ENCODE measurements at places on chromosomes 5 and 9. TPM values are rescaled to one million over a fixed set of nuclear protein-coding genes. Genes with fewer than 3 reads are reported as not detected.

DNA sequence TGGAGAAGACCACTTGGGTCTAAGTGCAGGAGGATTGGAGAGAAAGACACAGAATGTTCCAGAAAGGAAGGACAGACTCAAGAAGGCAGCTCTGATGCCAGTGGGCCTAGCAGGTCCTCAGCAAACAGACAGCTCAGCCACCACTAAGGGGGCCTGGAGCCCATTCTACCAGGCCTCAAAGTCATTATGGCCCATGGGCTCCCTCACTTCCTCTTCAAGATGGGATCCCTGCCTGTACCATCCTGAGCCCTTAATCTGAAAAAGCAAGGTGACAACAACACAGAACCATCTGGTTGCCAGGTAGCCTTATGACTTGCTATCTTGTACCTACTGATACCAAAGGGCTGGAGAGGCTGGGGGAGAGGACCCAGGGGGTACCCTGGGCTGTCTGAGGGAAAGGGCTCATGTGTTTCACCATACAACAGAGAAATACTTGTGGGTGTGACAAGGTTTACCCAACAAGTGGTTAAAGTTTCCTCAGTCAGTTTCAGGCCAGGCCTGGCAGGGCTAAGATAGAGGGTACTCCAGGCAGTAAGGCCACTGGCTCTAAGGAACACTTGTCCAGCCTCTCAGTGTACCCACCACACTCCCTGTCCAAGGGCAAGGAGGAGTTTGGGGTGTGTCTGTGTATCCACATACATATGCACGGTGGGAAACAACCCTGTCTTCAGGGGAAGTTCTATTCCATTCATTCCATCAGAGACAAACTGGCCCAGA lies 30.7 kb downstream of the TCF7 start:
- no peak for DNase-seq

GRCh38 chr5:71834601-71835000 lies 115.5 kb downstream of the CARTPT start:
- DNase-seq, result no peak

DNA sequence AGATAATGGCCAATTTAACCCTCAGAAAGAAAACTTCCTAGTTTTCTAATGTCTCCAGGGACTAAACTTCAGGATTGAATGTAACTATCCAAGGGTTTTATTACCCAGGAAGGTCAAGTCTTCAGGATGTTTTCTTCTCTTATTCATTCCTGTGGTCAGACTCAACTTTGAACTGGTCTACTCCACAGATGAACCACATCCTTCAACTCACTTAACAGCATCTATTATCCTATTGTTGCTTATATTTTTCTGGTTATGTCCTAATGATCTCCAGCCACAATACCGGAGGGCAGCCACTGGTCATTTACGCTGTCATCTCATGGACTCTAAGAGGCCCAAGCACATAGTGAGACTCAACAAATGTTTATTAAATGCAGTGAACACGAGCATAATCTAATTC lies 47.2 kb upstream of the LIFR start:
- DNase-seq, result no peak

DNA sequence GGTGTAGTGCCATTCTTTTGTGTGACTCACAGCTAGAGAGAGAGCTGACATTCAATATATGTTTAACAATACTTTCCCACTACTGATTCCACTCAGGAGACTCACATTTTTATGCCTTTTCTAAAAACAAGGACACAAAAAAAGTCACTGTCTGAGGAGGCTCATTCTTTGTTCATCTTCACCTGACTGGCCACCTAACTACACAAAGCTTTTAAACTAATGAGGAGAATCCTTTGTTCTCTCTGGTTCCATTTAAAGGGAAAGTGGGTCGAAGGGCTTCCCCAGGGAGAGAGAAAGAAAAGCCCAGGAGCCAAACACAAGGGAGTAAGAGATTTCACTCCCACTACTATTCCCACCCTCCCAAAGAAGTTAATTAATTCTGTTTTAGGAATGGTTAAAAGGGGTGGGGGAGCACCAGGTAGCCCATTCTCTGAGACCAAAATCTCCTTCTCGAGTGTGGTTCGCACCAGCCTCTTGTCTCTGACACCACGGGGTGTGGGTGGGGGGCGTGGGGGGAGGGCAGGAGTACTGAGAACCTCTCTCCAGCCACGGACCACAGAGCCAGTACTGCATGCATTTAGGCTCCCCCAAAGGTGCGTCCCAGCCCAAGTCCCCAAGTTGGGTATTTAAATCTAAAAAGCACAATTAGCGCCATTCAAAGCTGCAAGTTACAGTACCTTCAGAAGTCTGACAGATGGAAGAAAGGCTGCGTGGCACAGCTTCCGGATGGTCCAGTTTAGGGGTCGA lies 747 bp downstream of the TRPM3 start:
- DNase-seq, result no peak

DIRAS2 gene
- not detected for total RNA-seq

ZNF483 gene
- 19.6 TPM for total RNA-seq

VCAN gene
- 0.46 TPM for total RNA-seq

DNA sequence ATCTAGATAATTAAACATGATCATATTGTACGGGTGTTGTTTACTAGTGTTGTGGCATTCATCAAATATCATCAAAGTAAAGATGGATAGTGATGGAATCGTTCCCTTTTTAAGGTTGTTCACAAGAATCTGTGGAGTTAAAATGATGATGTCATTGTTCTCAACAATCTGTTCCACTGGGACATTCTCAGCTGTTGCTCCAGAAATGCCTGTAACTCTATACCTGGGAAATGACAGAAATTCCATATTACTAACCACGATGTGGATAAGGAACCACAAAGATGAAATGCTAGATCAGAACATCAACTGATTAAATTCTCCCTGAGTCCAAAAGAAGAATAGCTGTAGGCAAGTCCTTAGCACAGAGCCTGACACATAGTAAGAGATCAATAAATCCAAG lies 38.0 kb downstream of the RIGI start:
- no peak for DNase-seq

GRCh38 chr5:147349241-147349640 lies 114.4 kb downstream of the STK32A start:
- no peak for DNase-seq

ALAD gene
- total RNA-seq, result 11.2 TPM

TRIM36 gene
- not detected for total RNA-seq

STXBP1 gene
- 8.9 TPM for total RNA-seq

DNA sequence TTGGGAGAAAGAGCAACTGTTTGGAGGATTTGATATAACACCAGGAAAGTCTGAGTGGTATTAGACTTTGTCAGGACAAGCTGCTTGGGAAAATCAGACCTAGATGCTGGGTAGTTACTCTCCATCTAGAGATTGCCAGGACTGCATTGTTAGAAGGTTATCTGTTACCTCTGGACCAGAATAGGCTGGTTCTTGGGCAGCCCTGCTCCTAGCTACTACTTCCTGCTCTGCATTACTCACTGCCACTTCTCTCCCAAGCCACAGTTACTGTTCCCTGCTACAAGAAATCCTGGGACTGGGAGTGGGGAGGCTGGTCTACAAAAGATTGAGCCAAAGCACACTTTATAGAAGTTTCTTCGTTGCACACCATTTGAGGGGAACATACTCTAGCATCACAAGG lies 95.5 kb upstream of the KCNN2 start:
- no peak for DNase-seq

- DNase-seq, result no peak
Measured at GRCh38 chr9:137721899-137722298, 103.1 kb downstream of the EHMT1 start.

CLTA gene
- total RNA-seq, result 39.1 TPM

LPCAT1 gene
- 29.1 TPM for total RNA-seq

- no peak for DNase-seq
Measured at GRCh38 chr9:37220971-37221370, 100.6 kb downstream of the ZCCHC7 start.

QSOX2 gene
- total RNA-seq, result 14.2 TPM

IFNA2 gene
- total RNA-seq, result not detected

GRCh38 chr9:120683150-120683549 lies 31.1 kb downstream of the MEGF9 start:
- DNase-seq, result no peak
